ENCODE measurements at places on chromosomes 3 and 15.

DNA sequence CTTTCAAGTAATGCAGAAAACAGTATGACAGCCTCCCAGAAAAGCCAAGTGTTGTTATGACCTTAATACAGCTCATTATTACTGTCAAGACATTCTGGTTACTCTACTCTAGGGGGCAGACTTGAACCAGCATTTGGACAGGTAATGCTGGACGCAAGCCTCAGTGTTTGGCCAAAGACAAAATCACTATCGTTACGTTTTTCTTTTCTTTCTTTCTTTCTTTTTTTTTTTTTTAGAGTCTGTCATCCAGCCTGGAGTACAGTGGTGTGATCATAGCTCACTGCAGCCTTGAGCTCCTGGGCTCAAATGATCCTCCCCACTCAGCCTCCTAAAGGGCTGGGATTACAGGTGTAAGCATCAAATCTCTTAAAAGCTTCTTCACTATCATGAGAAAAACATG is 29.4 kb upstream of the TMEM45A start:
- H3K27me3 ChIP-seq = no peaks in the 10 kb centered on the region
- H3K27ac ChIP-seq = no peak overlapping the region
- no peak overlapping the region for H3K4me3 ChIP-seq
- H3K36me3 ChIP-seq = no peaks in the 10 kb centered on the region

- no peaks in the 10 kb centered on the region for H3K27me3 ChIP-seq
- H3K4me3 ChIP-seq = peak overlapping the region; percentile 28
- no peak overlapping the region for H3K27ac ChIP-seq
- H3K36me3 ChIP-seq = peaks cover 75% of the 10 kb centered on the region
These were observed 71.2 kb downstream of the GOLIM4 start for GRCh38 chr3:168024537-168024941.

DNA sequence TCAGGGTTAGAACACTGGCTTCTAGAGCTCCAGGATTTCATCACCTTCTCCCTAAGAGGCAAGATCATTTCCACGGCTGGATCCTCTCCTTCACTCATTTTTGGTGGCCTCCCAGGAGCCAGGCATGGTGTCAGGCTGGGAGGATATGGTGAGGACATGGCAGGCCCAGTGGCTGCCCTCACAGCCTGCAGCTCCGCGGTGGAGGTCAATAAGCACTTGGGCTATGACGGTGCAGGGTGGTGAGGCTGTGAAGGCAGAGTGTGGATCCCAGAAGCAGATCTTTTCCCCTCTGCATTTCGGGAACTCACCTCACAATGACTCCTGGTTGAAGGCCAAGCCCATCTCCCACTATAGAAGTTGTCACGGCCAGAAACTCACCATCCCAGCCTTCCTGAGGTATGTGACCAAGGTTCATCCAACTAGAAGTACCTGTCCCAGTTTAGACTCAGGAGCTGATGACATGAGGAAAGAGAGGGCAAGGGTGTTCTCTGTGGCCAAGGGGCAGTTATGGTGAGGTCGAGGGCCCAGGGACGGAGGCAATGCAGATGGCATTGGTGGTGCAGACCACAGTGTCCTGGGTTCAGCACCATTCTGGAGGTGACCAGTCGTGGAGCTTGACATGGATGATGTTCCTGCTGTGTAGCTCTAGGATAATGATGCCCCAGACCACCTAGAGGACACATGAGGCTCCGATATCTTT is 100.1 kb upstream of the SMAD3 start:
- no peaks in the 10 kb centered on the region for H3K27me3 ChIP-seq
- H3K4me1 ChIP-seq = no peaks in the 10 kb centered on the region
- no peaks in the 10 kb centered on the region for H3K36me3 ChIP-seq

DNA sequence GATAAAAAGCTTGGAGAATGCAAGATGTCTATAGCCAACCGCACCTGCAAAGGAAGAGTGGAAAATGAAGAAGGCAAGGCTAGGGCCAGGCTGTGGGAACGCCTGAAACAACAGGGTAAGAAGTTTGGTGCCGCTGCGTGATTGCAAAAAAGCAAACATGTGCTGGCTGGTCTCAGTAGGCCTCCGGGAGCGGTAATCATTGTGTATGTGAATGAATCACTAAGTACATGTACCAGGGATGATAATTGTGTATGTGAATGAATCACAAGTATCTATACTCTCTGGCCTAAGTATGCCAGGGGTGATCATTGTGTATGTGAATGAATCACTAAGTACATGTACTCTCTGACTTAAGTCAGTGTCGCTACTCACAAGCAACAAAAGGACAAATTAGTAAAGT is 40.3 kb upstream of the PARL start:
- DNase-seq = no peak
- H3K27me3 ChIP-seq = no peaks in the 10 kb centered on the region
- no peaks in the 10 kb centered on the region for H3K4me1 ChIP-seq
- H3K27ac ChIP-seq = no peak overlapping the region
- H3K36me3 ChIP-seq = peaks cover 11% of the 10 kb centered on the region

GRCh38 chr15:41493205-41493901 is at the start of gene ITPKA:
ITPKA (plus strand) TSS chr15:41493874; CDS start chr15:41493928, 54 bp downstream.
- peak; percentile 62 for DNase-seq
- no peak within 1 kb of the TSS for H3K27ac ChIP-seq
- peak within 1 kb of the TSS; percentile 76 for H3K4me3 ChIP-seq
- H3K4me1 ChIP-seq = peaks cover 10% of the 10 kb centered on the region
- H3K27me3 ChIP-seq = peaks cover 22% of the 10 kb centered on the region

DNA sequence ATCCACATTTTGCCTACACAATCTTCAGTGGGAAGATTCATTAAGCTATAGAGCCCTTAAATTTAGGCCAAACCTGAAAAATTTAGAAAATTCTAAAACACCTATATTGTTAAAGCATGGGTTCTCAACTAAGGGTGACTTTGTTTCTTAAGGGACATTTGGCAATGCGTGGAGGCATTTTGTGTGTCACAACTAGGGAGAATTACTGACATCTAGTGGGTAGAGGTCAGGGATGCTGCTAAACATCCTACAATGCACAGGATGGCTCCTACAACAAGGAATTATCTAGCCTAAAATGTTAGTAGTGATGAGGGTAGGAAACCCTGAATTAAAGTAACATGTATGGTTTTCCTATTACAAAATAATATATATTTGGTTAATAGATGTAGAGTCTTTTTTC is 55.8 kb downstream of the TBC1D5 start:
- H3K36me3 ChIP-seq = no peaks in the 10 kb centered on the region
- no peaks in the 10 kb centered on the region for H3K27me3 ChIP-seq
- H3K4me3 ChIP-seq = no peak overlapping the region
- H3K27ac ChIP-seq = no peak overlapping the region
- DNase-seq = no peak

DNA sequence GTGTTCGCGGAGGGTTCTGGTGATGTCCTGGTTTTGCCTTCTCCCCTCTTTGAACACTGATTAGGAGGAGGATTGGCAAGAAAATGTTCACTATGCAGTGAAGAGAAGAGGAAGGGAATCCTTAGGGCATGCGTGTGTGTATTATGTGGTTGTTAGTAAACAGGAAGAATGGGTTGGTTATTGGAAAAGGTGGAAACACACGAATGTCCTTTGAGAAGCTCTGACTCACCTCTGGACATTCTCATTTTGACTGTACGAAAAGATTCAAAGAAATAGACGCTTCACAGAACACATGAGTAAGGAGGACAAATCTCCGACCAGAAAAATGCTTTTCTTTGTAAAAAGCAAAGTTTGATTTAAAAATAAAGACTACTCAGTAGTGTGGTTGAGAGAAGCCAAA is 188.8 kb upstream of the PRICKLE2 start:
- no peak overlapping the region for H3K4me3 ChIP-seq
- no peak for DNase-seq
- no peaks in the 10 kb centered on the region for H3K36me3 ChIP-seq
- H3K4me1 ChIP-seq = no peaks in the 10 kb centered on the region
- H3K27me3 ChIP-seq = peaks cover 6% of the 10 kb centered on the region

GRCh38 chr3:9809239-9809614 is 835 bp upstream of the TTLL3 start:
- H3K27me3 ChIP-seq = peaks cover 10% of the 10 kb centered on the region
- H3K4me3 ChIP-seq = peak overlapping the region; percentile 90
- peaks cover 65% of the 10 kb centered on the region for H3K4me1 ChIP-seq
- H3K27ac ChIP-seq = peak overlapping the region; percentile 99

GRCh38 chr15:39106950-39107349 is 473.9 kb upstream of the THBS1 start:
- no peak overlapping the region for H3K27ac ChIP-seq
- H3K36me3 ChIP-seq = no peaks in the 10 kb centered on the region
- no peaks in the 10 kb centered on the region for H3K4me1 ChIP-seq
- H3K4me3 ChIP-seq = no peak overlapping the region
- DNase-seq = no peak
- peaks cover 2% of the 10 kb centered on the region for H3K27me3 ChIP-seq

- no peak for DNase-seq
- H3K27ac ChIP-seq = no peak overlapping the region
- H3K4me1 ChIP-seq = no peaks in the 10 kb centered on the region
- H3K36me3 ChIP-seq = no peaks in the 10 kb centered on the region
- peaks cover 9% of the 10 kb centered on the region for H3K27me3 ChIP-seq
- no peak overlapping the region for H3K4me3 ChIP-seq
These were observed 6.9 kb upstream of the NME9 start for GRCh38 chr3:138336454-138336999.

DNA sequence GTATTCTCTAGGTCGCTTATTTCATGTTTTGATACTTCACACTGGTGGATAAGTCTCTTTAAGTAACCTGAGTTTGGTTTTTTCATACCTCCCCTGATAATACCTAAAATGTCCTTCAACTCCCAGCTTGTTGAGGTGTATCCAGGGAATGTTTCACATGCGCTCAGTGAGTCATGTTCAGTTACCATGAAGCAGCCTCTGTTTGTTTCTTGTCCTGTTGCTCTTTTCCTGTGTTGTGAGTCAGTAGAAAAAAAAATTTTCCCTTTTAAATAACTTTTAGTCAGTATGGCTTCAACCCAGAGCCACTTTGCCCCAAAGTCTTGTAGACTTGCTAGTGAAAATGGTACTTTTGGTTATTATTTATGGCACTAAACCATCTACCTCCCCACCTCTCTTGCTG is 278.4 kb upstream of the ZPLD1 start:
- H3K27ac ChIP-seq = no peak overlapping the region
- H3K4me1 ChIP-seq = no peaks in the 10 kb centered on the region
- no peak for DNase-seq

- H3K36me3 ChIP-seq = no peaks in the 10 kb centered on the region
- peak overlapping the region; percentile 60 for H3K27ac ChIP-seq
- H3K27me3 ChIP-seq = peaks cover 13% of the 10 kb centered on the region
- H3K4me1 ChIP-seq = peaks cover 62% of the 10 kb centered on the region
These were observed 35.8 kb upstream of the CCDC80 start for GRCh38 chr3:112676659-112677234.

DNA sequence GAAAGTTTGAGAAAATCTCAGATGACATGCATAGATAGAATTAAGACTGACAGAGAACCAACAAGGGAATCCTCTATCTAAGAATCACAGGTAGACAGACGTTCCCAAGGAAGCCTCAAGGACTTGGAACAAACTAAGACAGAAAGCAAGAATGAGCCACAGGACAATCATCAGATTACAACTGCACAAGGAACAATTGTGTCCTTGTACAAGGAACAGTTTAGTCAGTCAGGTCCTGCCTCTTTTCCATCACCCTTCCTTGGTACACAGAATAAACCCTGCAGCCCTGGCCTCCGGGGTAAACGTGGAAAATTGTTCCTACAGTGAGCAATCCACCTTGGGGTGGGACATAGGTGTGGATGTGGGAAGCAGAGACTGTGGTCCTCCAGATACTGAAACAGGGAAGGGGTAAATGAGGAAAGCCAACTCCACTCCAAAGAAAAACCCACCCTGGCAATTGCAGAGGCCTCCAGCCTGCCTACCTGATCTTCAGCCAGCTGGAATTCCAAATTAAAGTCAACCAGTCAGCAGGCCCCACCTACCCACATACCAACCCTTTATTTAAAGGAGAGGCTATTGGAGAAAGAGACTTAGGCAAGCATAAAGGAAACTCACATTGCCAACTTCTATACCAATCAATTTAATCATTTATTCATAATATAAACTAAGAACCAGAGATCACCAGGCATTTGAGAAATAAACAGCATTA is 73.4 kb downstream of the ULK4 start:
- peaks cover 10% of the 10 kb centered on the region for H3K36me3 ChIP-seq

- H3K4me3 ChIP-seq = no peak overlapping the region
- H3K27me3 ChIP-seq = no peaks in the 10 kb centered on the region
- no peak for DNase-seq
- no peak overlapping the region for H3K27ac ChIP-seq
- H3K36me3 ChIP-seq = no peaks in the 10 kb centered on the region
These were observed 15.7 kb downstream of the BHLHE40 start for GRCh38 chr3:4994823-4995499.

DNA sequence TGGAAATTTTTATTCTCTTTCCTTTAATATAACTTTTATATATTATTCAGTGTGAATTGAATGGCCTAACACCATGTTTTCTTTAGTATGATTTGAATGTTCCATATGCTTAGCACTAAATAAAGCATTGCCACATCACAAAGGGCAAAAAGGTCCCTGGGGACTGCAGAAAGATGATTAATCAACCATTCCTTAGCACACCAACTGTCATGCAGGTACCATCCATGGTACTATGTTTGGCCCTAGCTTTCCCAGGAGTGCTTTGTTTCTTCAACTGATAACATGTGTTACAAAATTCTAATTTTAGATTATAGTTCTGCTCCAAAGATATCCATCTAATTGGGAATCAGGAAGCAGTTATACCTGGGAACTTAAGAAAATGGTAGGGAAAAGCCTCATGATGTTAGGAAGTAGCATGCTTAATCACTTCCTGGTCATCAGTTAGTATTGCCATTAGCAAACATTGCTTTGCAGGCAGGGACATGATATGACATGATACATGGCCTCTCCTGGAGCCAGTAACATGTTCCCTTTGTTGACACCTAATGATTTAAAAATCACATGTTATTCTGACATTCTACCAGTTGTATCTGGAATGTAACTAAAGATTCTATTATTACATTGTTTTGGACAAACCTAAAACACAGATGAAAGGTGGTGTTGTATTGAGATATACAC is 712.6 kb upstream of the GBE1 start:
- H3K27ac ChIP-seq = no peak overlapping the region
- no peaks in the 10 kb centered on the region for H3K4me1 ChIP-seq
- H3K4me3 ChIP-seq = no peak overlapping the region
- H3K27me3 ChIP-seq = no peaks in the 10 kb centered on the region

DNA sequence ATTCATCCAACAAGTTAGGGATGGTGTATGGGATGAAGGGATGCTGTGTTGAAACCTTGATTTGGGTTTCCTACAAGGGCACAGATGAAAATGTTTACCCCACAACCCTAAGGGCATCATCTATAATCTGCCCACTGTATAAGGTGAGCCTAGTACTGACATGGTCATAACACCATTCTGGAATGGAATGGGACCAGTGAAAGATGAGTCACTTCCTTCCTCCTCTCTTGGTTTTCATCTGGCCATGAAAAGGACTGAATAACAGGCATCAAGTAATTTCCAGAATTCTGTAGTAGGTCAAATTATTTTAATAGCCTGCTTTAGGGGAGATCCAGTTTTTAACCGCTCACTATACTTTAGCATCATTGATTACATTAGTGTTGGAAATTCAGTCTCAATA is 538.6 kb downstream of the NR2F2 start:
- no peaks in the 10 kb centered on the region for H3K4me1 ChIP-seq
- DNase-seq = no peak
- no peak overlapping the region for H3K27ac ChIP-seq

- peaks cover 3% of the 10 kb centered on the region for H3K36me3 ChIP-seq
- no peak for DNase-seq
- H3K4me1 ChIP-seq = peaks cover 21% of the 10 kb centered on the region
- no peak overlapping the region for H3K27ac ChIP-seq
- H3K27me3 ChIP-seq = peaks cover 3% of the 10 kb centered on the region
- no peak overlapping the region for H3K4me3 ChIP-seq
These were observed 38.1 kb upstream of the LDHAL6B start for GRCh38 chr15:59168536-59168935.

Measured in immature natural killer cell (primary cell).